ENCODE measurements at places on chromosomes 6 and 20.

DNA sequence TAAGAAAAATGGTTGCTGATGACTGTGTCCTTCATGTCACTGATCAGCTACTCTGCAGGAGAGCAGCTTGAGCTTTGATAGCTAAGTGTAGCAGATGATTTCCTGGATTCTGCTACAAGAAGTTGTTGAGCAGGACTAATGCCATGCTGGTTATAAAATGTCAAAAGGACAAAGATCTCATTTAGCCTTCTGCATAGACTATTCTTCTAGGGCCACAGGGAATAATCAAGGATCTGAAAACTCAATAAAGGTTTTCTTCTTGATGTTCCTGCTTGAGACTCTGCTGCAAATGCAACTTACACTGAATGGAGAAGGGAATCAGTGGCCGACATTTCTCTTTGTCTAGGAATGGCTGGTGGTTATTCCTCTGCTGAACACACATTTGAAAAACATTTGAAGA is 360.3 kb upstream of the PTCHD4 start:
- no peak for DNase-seq

DNA sequence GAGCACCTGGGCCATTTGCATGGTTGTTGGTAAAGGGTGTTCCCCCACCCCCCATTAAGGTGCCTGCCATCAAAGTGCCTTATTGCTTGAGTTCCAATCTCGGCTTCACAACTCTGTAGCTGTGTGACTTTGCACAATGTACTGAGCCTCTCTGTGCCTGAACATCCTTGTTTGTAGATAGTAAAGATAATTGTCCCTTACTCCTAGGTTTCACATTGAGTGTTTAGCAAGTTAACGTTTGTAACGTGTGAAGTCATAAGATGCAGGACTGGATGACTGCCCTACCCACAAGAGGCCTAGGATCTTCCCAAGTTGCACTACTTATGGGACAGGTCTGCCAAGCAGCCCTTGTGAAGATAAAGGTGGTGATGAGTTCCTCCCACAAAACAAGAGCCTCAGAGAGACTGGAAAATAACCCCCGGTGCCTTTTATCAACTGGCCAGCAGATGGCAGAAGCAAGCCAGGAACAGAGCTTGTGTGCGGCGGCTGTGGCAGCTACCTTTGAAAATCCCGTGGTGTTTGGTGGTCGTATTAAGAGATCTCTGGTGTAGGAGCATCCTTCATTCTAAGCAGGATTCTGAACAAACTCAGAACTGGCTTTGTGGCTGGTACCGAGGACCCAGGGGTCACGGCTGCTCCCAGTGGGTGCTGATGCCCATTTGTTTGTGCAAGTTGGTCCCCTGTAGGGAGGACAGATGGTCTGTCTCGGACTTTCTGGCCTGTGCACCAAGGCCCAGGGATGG is 99.1 kb downstream of the CDH26 start:
- DNase-seq = no peak

- DNase-seq = no peak
Observed at GRCh38 chr20:32077190-32077589, 25.1 kb downstream of the HCK start.

DNA sequence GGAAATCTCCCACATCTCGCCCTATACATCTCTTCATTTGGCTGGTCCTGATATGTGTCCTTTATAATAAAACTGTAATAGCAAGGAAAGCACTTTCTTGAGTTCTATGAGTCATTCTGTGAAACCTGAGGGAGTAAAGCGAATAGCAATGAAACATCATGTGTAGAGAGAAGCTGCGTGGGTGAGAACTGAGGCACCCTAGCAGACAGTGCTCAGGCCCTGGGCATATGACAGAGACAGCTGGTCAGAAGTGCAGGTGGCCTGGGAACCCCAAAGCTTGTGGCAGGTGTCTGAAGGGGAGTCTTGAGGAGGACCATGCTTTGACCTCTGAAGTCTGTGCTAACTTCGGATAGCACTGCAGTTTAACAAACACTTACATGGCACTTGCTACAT is 1.3 kb upstream of the BLOC1S5 start:
- DNase-seq = no peak

DNA sequence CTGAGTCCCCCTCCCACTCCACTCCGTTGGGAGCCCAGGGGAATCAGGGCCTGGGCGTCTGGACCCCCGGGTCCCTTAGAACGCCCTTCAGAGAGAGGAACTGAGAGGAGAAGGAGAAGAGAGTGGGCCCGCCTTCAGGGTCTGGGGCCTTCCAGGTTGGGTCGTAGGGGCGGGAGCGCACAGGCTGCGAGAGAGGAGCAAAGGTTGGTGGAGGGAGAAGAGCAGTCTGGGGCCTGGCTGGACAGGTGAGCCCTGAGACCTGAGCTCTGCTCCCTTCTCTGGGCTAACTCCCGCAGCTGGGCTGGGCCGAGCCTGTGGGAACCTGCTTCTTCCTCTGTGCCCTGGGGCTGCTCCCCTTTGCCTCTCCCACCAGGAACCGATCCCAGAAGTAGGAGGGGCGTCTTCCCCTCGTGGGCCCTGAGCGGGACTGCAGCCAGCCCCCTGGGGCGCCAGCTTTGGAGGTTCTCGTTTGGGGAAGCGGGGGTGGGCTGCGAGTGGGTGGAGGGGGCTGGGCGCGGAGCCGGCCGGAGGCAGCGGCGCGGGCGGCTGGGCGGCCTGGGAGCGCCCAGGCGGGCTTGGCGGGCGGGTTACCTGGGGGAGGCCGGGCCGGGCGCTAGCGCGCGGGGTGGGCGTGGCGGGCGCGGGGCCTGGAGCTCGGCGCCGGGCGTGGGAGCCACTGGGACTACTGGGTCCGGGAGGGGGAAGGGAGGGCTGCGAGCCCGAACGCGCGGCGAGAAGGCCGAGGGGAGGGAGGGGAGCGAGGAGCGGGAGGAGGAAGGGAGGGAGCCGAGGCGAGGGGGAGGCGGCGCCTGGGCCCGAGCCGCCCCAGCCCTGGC is at the start of gene DDR1:
TSS of gene DDR1 (plus strand) at position 835 of the 836 bp plus-strand sequence. CDS start 4,211 bp downstream, outside the sequence.
- no peak for DNase-seq

- DNase-seq = no peak
Observed at GRCh38 chr20:41830702-41831101, 212.5 kb upstream of the CHD6 start.

DNA sequence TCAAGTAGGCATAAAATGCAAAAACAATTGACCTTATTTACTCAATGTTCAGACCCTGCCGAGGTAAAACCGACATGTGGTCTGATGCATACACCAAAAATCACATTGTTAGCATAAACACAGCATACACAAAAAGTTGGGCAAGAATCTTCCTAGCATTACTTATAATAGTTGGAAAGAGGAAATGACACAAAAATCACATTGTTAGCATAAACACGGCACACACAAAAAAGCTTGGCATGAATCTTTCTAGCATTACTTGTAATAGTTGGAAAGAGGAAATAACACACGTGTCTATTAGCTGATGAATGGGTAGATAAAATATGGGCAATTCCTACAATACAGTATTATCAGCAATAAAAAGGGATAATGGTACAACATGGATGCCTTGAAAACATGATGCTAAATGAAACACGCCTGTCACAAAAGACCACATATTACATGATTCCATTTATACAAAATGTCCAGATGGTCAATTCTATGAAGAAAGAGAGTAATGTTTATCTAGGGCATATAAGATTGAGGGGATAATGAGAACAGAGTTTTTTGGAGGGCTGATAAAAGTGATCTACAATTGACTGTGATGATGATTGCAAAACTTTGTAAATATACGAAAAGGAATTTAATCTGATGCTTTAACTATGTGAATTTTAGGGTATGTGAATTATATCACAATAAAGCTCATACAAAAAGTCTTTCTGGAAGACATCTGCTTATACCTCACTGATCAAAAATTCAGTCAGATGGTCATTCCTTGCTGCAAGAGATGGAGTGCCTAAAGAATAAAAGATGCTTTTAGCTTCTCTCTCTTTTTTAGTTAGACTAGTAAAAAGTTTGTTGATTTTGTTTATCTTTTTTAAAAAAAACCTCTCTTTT is 1019.5 kb upstream of the CITED2 start:
- no peak for DNase-seq

DNA sequence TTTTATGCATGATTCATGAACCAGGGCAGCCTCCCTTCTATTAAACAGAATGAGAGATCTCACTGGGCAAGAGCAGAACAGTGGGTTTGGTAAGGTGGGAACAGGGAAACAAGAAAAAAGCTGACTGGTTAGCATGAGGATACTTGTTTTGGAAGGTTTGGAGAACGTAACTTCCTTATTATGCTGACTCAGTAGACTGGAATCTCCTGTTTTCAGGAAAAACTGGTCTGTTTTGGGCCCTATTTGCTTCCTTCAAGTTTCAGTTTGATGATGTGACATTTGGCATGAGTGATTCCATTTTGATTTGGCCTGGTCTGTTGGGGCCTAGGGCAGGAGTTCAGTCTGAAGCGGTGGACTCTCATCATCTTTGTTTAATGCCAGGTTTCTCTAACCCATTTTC is 172.0 kb downstream of the MYLK4 start:
- no peak for DNase-seq

DNA sequence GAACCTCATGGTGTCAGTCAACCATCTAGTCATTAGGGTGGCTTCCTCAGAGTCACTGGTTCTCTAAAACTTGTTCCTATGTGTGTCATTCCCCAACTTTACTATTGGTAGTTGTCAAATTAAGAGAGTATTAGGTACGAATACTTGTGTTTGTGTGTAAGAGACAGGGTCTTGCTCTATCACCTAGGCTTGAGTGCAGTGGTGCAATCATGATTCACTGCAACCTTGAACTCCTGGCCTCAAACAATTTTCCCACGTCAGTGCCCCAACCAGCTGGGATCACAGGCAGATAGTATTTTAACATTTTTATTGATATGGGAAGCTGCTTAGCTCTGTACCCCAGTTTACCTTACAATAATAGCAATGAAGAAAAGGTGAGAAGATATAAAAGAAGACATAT is 50.6 kb downstream of the BMP6 start:
- no peak for DNase-seq

- DNase-seq = no peak
Observed at GRCh38 chr6:66161546-66162108, 454.6 kb upstream of the EYS start.

DNA sequence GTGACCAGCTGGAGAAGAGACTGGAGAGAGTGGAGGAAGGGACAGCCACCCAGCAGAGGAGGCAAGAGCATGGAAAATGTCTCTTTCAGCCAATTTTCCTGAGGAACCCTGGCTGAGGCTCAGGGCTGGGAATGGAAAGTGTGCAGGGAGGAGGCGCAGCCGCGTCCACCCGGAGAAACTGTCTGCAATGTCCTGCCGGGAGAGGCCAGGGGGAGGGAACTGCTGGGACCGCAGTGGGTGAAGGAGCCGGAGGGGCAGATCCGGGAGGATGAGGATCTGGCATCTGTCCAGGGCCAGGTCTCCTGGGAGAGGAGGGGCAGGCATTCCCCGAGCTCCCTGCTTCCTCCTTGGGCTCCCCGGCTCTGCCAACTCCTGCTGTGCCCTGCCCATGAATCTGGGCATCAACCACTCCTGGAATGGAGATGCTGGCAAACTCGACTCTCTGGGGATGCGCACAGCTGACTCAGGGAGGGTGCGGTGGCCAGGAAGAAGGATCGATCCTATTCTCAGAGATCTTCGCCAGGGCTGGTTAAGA is 17.4 kb upstream of the HM13 start:
- DNase-seq = no peak

- no peak for DNase-seq
Observed at GRCh38 chr6:148374040-148374774, 31.6 kb downstream of the SASH1 start.

DNA sequence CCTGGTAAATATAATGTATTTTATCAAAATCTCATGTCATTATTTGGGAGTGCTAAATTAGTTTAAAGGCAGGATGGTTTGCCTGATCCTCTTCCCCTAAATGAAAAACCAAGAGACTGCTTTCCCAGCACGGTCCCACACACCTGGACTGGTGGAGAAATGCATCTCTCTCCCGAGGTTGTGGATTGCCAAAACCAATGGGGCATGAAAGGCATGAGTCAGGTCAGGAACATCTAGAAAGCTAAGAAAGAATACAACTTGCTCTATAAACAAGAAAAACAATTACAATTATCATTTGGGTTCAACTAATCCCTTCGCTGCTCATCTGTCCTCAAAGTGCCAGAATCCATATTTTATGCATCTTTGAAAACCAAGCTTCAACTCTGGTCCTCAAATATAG is 308.3 kb upstream of the IRAK1BP1 start:
- DNase-seq = no peak

DNA sequence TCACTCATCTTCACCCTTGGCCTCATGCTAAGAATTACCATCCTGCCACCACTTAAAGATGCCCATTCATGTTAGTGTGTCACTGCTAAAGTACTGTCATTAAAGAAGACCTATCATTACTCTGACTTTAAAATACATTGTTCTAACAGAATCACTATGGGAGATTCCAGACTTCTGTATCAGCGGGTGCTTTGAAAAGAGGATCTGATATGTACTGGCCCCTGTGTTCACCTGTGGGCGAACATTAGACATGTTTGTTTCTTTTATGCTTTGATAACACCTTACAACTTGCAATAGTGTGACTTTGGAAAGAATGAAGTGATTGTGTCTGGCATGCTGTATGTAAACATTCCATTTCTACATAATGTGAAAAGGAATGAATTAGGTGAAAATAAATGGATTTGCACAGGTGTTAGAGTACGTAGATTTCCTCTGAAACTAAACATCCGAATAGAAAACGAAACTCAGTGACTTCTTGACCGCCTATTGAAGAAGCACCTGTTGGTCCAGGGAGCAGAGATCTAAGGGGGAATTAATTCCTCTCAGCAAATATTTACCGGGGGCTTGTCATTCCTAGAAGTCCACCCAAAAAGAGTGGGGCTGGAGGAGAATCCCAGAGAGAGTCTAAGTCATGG is 132.3 kb downstream of the CARMIL1 start:
- DNase-seq = no peak

DNA sequence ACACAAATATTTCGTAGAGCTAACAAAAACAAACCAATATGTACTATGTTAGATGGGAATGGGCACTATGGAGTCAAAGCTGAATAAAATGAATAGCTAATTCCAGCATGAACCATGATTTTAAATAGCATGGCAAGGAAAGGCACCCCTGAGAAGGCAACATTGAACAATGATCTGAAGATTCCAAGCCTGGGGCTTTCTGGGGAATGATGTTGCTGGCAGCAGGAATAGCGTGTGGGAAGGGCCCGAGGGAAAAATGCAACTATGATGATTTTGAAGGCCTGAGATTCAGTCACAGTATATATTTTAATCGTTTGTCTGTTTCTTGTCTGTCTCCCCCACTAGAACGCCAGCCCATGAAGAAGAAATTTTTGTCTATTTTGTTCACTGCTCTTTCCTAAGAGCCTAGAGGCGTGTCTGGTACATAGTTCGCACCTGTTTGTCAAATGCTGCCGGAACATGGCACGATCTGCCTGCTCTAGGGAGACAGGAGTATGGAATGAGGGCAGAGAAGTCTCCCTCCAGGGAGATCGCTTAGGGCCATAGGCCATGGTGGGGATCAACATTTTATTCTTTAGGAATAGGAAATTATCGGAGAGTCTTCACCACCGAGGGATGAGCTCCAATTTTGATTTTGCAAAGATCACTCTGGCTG is 84.8 kb upstream of the EYA2 start:
- DNase-seq = no peak
